Purkinje cell (primary cell): ENCODE measurements at places on chromosomes 4 and X. TPM values are rescaled to one million over a fixed set of nuclear protein-coding genes. Genes with fewer than 3 reads are reported as not detected.

The CTAG1B gene
- polyA plus RNA-seq, result not detected in 2 replicates

The SYP gene
- polyA plus RNA-seq, result 91.9 and 102 TPM in 2 replicates

The PWWP3B gene
- 3.8 TPM in 1 of 2 replicates, not detected in the other for polyA plus RNA-seq

The IGSF1 gene
- polyA plus RNA-seq, result not detected in 2 replicates

The GRXCR1 gene
- polyA plus RNA-seq, result not detected in 2 replicates

The TRMT2B gene
- 0.95 and 1.5 TPM in 2 replicates for polyA plus RNA-seq

The GRSF1 gene
- 110 and 117 TPM in 2 replicates for polyA plus RNA-seq

The ZFP92 gene
- polyA plus RNA-seq, result 0.17 and 0.60 TPM in 2 replicates

The TTC29 gene
- polyA plus RNA-seq, result 1.4 TPM in 1 of 2 replicates, not detected in the other

The RBPJ gene
- 42.2 and 51.3 TPM in 2 replicates for polyA plus RNA-seq

The SFRP2 gene
- 0.93 TPM in 1 of 2 replicates, not detected in the other for polyA plus RNA-seq

The RASL11B gene
- 1.4 and 12.6 TPM in 2 replicates for polyA plus RNA-seq

The MTMR8 gene
- 0.15 TPM in 1 of 2 replicates, not detected in the other for polyA plus RNA-seq

The SLC30A9 gene
- polyA plus RNA-seq, result 48.5 and 51.2 TPM in 2 replicates

The SLAIN2 gene
- polyA plus RNA-seq, result 7.6 and 14.9 TPM in 2 replicates

The PCDH10 gene
- 0.91 and 6.8 TPM in 2 replicates for polyA plus RNA-seq

The SYAP1 gene
- polyA plus RNA-seq, result 10.3 and 10.9 TPM in 2 replicates

The SLC26A1 gene
- 1.3 TPM in 1 of 2 replicates, not detected in the other for polyA plus RNA-seq

The SLC9B1 gene
- 0.64 and 1.8 TPM in 2 replicates for polyA plus RNA-seq

The USP17L26 gene
- polyA plus RNA-seq, result not detected in 2 replicates

The NWD2 gene
- polyA plus RNA-seq, result 21.9 and 25.4 TPM in 2 replicates

The CORIN gene
- polyA plus RNA-seq, result 1.2 and 1.7 TPM in 2 replicates

The SPACA5 gene
- not detected in 2 replicates for polyA plus RNA-seq

The CT45A6 gene
- not detected in 2 replicates for polyA plus RNA-seq

The PAGE1 gene
- not detected in 2 replicates for polyA plus RNA-seq

The TMEM31 gene
- not detected in 2 replicates for polyA plus RNA-seq

The CXCL3 gene
- not detected in 2 replicates for polyA plus RNA-seq

The ATP2B3 gene
- 12.9 and 14.6 TPM in 2 replicates for polyA plus RNA-seq

The PDCL2 gene
- not detected in 2 replicates for polyA plus RNA-seq

The UCP1 gene
- polyA plus RNA-seq, result not detected in 2 replicates

The ZNF827 gene
- 6.8 and 10.6 TPM in 2 replicates for polyA plus RNA-seq

The SRPK3 gene
- 2.0 TPM in 1 of 2 replicates, not detected in the other for polyA plus RNA-seq
